ENCODE measurements at places on chromosomes 6 and 20.

DNA sequence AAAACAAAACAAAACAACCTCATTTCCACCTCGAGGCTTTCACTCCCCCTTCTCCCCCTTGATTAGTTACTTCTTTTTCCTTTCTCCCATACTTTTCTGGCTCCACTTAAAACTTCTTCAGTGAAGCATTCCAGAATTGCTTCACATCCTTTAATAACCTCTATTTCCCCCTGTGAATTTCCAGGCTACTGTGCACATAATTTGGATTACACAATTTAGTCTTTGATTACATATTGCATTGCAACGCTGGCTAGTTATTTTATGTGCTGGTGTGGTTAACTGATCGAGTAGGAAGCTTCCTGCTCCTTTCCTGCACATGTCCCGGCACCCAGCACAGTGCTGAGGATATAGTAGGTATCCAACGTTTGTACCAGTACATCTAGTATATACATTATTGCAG, 28.1 kb upstream of the EEF1E1 start:
- peak; percentile 82 for DNase-seq

- DNase-seq, result no peak
Measured at GRCh38 chr6:74113901-74114300, 417.9 kb downstream of the CD109 start.

DNA sequence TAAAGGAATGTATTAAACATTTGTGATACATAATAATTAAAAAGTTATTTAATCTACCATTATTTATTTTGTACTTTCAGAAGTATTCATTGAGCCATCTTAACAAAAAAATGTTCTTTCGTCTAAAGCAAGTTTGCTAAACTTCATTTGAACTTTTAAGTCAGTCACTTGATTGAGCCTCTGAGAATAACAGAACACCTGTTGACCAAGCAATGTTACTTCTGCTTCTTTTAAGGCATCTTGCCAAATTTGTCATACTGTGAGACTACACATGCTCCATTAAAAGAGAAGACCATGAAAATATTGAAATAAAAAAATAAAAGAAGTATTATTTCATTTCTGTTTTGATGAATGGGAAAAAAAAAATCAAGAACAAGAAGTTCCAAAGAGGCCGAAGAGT, 141.8 kb upstream of the BMP5 start:
- no peak for DNase-seq

DNA sequence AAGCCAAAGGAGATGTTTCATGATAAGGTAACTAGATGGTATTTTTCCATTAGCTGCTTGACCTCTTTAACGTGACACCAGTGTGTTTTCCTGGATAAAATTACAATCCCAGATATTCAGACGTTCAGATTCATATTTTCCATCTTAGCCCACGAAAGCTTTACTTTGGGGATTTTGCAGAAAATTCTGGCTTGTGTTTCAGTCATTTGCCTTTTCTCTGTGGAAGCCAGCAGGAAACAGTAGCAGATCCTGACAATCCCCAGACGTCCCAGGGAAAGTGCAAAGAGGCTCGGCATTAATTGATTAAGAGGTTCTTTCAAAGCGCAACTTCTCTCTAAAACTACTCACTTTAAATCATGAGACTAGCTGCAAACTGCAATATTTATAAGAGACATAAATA, 243.6 kb downstream of the UST start:
- no peak for DNase-seq

DNA sequence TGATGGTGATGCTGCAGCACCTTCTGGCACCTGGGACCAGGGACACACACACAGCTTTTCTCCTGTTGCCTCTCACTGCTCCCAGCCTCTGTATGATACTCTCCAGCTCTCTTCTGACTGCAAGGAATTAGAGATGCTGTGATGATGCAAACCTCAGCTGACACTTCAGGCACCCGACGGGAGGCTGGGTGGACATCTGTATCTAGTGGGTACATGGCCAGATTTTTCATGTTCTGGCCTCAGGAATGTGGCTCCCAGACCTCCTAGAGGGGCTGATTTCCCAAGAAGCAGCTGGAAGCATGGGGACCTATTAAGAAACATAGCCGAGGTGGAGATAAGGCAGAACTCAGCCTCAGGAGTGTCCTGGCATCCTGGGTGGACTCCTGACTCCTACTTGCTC, 6.8 kb upstream of the EPB41L1 start:
- DNase-seq, result no peak

All from inflammatory macrophage treated with lipopolysaccharide for 1 hour (primary cell).